CD4-positive, alpha-beta T cell treated with Interleukin-2 at 100 ng/mL for 4 hours (primary cell): ENCODE measurements at places on chromosomes 5 and 9.

DNA sequence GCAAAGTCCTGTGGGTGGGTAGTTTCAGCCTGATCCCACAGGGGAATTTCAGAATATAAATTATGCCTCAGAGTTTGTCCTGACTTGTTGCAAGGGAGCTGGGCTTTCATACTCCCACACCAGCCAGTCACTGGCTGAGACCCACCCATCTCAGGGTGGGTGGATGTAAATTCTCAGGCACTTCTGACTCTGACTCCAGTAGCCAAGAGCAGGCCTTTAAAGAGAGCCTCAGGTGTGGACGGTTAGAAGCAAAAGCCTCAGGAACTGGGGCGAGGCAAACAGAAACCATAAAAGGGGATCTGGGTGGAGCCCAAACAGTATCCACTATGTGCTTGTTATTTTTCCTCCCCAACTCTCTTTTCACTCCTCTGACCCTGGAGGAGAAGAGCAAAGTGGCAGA is 28.6 kb upstream of the FBXW11 start:
- no peak for DNase-seq

DNA sequence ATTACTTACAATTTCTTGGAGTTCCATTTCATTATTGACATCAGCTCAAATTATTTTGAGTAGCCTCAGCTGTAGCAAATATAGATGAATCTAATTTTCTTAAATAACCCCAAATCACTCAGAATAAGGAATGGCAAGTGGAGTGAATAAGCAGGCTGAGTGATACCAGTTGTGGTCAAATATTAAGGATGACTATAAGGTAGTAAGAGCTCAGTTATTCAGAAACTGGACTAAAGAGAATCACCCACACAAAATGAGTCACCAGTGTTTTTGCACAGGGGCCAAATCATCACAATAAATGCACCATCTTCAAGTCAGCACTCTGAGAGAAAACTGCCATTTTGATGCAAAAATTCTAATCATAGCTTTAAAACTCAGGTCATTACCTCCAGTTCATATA is 128.9 kb upstream of the TARS1 start:
- no peak for DNase-seq

- no peak for DNase-seq
Observed at GRCh38 chr5:58542709-58543108, 40.2 kb upstream of the RAB3C start.

DNA sequence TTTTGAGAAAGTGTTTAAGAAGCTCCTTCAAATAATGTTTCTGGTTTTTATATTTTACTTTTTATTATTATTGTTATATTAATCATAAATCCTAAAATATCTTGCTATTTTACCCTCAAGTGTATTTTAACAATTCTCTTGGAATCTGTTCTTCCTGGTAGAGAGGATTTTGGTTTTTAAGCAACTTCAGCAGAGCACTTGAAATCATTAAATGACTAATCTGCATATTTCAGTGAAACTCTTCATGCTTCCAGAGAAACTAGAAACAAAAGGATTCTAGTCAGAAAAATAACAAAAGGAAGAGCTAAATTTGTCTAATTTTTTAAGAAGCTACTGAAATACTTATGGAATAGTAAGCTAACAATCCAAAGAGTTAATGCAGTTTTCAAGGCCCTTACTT is 1057.3 kb downstream of the TLE1 start:
- no peak for DNase-seq

DNA sequence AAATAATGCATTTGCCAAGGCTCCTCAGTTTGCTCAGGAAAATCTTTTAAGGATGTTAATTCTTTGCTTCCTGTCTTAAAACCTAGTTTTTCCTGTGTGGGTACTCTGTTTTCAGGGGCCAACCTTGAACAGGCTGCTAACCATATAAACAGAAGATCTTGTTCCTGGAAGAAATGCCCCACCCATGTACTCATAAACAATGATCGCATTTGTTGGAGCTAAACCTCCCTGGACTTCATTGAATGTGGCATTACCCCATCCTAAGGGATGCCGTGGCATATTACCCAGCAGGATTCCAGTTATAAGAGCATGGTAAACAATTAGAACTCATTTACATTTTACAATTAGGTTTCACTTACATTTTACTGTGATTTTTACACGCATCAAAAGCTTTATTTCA is 436.0 kb downstream of the ZNF608 start:
- no peak for DNase-seq

- DNase-seq, result no peak
Observed at GRCh38 chr5:72265032-72265877, 54.8 kb downstream of the MRPS27 start.

DNA sequence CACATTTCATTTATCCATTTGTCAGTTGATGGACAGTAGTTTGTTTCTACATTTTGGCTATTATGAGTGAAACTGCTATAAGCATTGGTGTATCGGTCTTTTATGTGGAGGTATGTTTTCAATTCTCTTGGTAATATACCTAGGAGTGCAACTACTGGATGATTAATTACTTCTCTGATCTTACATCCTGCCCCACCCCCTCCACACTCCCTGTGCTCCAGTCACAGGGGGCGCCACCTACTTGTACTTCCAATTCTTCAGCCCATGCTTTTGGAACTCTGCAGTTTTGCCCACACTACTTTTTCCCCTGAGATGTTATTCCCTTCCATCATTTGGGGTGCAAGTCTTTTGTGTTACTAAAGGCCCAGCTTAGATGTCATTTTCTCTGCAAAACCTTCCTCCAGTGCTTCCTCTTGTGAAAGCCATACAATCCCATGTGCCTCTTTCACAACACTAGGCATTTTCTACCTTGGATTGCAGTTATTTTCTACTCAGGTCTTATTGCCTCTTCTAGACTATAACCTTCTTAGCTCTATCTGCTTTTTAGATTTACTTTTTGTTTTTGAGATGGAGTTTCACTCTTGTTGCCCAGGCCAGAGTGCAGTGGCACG is 42.1 kb downstream of the SEC61B start:
- DNase-seq, result no peak

GRCh38 chr5:97010606-97011005 is 74.7 kb downstream of the LNPEP start:
- DNase-seq, result no peak

DNA sequence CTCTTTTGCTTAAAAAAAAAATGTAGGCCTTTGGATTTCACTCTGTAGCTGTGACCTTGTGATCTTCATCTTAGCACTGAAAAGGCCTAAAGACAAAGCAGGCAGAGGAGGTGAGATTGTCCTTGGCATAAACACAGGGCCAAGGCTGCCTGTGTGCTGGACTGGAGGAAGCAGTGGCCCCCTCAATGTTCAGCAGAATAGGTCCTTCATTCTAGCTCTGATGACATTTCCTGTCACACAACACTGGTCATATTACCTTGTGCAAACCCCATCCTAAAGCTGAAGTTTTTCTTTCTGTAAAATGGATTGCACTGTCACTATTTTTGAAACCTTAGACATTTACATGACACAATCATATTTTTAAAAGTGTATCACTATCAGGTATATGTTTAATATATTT is 147.4 kb downstream of the INSYN2B start:
- DNase-seq, result no peak

DNA sequence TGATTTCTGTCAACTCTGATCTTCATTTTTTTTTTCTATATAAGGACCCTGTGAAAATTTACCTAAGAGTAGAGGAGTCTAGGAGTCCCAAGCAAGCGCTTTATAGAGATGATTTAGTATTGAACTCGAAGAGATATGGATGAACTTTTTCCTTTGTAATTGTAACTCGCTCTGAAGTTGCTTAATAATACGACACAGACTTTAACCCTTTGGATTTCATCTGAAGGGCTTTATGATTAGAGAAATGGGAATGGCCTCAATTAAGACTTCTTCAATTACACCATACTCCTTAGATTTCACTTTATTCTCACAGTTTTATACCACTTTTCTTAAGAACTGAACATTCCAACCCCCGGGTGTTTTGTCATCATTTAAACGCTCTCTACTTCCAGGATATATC is 647.7 kb downstream of the HTR1A start:
- no peak for DNase-seq

- peak; percentile 36 for DNase-seq
Observed at GRCh38 chr5:131974956-131975726, 29.7 kb upstream of the MEIKIN start.

DNA sequence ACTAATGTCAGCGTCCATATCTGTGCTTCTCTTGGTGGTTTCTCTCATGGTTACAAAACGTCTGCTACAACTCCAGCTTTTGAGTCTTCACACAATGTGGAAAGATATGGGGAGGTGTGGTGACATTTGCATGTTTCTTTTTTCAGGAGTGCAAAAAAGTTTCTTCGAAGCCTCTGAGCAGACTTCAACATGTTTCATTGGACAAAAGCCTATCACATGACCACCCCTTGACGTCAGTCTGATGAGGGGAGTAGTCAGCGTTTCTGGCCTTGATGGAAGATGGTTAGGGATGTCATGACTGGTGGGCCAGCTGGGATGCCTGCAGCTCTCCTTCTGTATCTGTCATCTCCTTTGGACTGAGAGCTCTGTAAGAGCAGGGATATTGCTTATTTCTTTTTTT is 61.4 kb downstream of the PTPDC1 start:
- DNase-seq, result no peak

DNA sequence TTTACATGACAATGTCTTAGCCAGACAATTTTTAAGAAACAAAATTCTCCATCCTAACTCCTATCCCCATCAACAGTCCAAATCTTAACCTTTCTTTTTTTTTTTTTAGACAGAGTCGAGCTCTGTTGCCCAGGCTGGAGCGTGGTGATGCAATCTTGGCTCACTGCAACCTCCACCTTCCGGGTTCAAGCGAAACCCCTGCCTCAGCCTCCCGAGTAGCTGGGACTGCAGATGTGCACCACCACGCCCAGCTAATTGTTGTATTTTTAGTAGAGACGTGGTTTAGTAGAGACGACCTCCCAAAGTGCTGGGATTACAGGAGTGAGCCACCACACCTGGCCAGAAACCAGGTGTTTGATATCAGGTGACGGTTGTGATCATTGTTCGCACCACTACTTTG is 10.2 kb downstream of the ABL1 start:
- DNase-seq, result no peak

- DNase-seq, result no peak
Observed at GRCh38 chr9:121340676-121341392, 29.2 kb downstream of the STOM start.

GRCh38 chr5:149433524-149434131 is 54.5 kb upstream of the IL17B start:
- DNase-seq, result no peak

DNA sequence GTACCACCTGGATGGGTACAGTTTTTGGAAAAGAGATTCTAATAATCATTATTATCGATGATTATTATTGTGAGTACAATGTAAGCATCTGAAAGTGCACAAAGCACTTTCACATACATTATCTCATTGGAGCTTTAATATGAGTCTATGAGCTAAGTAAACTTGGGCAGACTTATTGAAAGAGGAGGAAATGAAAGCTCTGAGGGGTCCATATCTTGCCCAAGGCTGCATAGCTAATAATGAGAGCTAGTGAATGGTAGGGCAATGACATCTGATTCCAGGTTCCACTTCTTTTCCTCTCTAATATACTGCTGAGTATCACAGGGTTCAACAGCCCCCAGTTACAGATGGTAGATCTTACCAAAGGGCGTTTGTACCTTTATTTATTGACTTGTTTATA is 26.1 kb downstream of the TIMD4 start:
- no peak for DNase-seq

- no peak for DNase-seq
Observed at GRCh38 chr5:88854769-88855168, 28.2 kb downstream of the MEF2C start.

DNA sequence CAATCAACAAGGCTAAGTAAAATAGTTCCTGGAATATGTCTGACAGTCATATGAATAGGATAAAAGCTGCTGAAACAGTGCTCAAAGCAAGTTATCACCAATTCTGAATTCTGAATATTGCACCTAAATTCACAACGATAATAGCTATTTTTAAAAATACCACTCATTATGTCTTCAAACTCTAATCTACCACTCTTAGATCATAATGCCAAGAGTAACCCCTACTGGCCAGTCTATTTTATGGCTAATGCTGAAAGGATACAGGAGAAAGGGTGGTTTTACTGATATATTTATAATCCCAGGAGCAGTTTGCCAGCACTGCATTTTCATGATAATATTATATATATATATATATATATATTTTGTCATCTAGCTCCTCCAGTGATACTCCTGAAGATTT is 232.8 kb downstream of the PDE4D start:
- DNase-seq, result no peak

GRCh38 chr5:175246889-175247520 is 197.0 kb downstream of the DRD1 start:
- no peak for DNase-seq

GRCh38 chr5:32474209-32474854 is 29.8 kb upstream of the ZFR start:
- DNase-seq, result no peak

DNA sequence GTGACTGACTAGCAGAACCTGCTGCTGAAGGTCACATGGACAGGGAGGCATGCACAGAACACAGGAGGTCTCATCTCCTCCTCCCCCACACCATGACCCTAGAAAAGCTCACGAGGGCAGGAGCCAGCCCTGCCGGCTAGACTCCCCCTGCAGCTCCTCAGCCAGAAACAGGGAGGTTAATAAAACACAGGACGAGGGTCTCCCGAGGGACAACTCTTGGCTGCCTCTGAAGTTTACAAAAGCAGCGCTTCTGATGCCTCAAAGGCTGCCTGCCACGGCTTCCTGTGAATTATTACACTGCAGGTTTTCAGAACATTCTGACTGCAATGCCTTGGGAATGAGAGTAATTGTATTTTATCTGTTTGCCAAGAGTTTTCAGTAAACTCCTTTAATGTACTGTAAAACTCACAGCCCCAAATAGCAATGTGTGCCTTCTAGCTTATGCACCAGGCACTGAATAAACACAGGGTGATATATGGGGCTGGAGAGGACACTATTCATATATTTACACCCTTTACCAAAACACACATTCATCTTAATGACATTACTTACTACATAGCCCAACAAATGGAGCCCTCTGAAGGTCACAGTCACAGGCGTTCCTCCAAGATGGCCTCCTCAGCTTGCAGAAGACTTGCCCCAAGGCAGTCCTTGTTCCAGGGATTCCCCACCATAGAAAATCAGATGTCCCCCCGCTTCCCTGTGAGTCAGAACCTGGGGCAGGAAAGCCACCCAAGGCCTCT is 83.7 kb downstream of the C5orf15 start:
- no peak for DNase-seq

- no peak for DNase-seq
Observed at GRCh38 chr5:95782181-95782580, 40.3 kb downstream of the GLRX start.

- no peak for DNase-seq
Observed at GRCh38 chr9:16879416-16879815, 8.9 kb upstream of the BNC2 start.
